ENCODE measurements at places on chromosomes 3 and 15.
A peak's percentile ranks its signal among the peaks of the same experiment; 100 is the strongest.

GRCh38 chr3:112813016-112813415 lies 33.6 kb downstream of the CD200R1L start:
- DNase-seq: no peak

DNA sequence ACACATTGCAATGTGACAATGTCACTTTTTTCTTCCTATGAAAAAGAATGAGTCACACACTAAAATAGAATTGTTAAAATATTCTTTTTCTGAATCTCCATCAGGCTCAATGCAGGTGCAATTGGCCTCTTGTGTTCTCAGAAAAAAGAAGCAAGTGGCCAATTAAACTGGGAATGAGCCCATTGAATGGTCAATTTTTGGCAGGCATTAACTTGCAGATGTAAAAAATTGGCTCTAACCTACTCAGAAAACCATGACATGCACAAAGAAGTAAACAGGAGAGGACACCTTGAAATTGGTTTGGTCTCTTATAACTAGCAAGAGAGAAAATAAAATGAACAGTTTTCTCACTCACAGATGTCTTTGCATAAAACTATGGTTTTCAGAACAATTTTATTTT lies 820.8 kb downstream of the TBL1XR1 start:
- no peak for DNase-seq

GRCh38 chr3:41026394-41027177 lies 172.7 kb upstream of the CTNNB1 start:
- no peak for DNase-seq

- DNase-seq: peak; percentile 82
Observed at GRCh38 chr15:50353251-50353974, 1.6 kb downstream of the GABPB1 start.

DNA sequence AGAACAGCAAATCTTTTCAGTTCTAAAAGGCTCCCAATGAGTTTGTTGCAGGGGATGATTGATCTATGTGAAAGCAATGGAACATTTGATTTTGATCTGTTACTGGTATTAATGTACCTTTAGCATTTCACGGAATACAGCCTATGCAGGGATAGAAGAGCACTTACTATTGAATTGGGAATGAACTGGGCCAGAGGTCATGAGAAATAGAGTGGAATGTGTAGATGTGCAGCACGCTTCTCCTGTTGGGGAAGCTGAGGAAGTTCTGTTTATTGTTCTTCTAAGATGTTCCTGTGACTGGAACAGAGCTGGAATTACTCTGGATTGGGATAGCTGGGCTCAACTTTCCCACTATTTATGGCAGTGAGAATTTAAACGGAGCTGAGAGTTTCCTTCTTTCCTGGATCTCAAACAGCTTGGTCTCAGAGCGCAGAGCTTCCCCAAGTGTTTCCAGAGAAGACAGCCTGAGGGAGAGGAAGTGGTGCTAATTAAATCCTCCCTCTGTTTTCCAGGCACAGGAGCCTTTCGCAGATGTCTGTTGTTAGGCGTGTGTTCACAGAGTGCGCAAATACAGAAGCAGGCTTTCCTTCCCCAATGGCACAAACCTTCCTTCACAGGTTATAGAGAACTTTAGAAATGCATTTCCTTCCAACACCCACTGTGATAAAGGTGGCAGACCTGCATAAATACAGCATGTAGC lies 32.5 kb downstream of the TPRG1 start:
- no peak for DNase-seq
